ENCODE measurements at places on chromosomes 1 and 21. TPM values are rescaled to one million over a fixed set of nuclear protein-coding genes. Genes with fewer than 3 reads are reported as not detected.

DNA sequence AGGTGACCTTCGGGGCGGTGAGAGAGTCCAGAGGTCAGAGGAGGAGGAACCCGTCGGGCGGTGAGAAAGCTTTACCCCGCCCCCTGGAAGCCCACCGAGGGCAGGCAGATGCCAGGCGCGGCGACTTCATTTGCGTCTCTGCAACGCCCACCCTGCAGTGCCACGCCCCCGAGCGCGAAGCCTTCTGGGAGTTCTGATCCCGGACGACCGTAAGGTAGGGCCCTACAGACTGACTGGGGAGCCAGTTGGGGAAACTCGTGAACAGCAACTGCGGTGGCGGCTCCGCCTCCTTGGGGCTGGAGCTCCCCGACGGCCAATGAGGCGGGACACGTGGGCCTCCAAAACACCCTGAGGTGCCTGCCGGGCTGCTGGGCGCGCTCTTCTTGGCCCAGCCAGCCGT, 46.0 kb upstream of the EDARADD start:
- DNase-seq: no peak

DNA sequence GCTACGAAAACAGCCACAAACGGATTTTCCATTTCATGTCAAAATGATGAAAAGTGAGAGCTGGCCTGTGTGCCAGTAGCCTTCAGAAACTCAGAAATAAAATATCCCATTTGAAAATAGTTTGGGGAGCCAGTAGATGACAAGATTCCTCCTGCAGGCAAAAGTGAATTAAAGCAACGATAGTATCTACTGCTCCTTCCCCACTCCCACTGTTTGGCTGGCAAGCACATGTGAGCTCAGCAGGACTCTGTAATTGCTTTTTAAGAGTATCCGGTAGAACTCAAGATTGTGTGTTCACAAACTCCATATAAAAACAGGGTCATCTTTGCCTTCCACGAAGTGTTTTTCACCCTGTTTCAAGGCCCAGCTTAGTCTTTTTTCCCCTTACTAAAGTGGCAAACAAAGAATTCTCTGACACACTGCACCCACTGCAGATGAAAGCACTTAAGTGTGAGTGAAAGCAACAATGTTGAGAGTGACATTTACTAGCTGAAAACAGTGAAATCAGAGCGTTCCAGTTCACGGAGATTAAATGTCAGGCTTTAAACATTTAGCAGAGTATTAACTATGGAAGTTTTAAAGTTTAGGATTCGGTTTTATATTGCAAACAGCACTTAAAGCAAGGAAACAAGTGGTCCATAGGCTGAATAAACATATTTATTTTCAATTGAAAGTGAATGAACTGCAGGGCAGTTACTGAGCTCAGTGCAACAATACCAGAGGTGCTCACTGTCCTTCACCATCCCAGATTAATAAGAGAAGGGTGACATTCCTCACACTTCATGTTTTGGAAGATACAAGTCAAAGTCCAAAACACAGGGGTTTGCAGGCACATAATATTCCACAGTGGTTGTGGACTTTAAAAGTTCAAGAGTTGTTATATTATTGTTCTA, 70.0 kb downstream of the ALG14 start:
- no peak for DNase-seq

GRCh38 chr1:9338397-9339246, 45.9 kb downstream of the SPSB1 start:
- no peak for DNase-seq

GRCh38 chr1:202553560-202554038, 156.7 kb downstream of the SYT2 start:
- DNase-seq: no peak

The ELOVL1 gene
- 128 TPM for total RNA-seq

DNA sequence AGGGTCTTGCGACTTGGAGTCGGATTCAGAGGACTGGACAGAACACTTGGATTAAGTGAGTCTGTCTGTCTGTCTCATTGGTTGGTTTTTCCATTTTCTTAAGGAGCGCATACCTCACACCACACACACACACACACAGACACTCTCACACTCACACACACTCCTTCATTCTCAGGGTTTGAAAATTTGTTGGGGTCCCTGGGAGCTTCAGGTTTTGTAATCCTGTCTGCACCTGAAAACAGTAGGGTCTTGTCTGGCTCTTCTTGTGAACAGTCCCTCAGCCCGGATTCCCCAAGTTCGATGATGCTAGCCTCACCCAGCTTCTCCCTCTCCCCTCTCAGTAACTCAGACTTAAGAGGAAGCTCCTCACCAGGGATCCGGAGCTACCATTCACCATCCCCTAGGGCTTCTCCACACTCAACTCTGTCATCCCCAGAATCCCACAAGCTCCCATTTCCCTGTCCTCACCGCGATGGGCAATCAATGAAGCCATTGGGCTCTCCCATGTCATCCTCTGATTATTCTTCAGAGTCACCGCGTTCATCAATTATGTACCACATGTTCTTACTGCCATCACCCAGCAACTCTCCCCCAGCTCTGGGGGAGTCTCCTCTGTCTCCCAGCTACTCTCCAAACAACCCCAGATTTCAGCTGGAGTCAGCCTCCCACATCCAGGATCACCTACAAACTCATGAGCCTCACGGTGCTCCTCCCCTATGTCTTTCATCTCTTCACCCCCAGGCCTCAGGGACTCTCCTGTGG, 1530.9 kb upstream of the TPTE start:
- DNase-seq: peak; percentile 1

The SH2D1B gene
- total RNA-seq: 0.04 TPM

DNA sequence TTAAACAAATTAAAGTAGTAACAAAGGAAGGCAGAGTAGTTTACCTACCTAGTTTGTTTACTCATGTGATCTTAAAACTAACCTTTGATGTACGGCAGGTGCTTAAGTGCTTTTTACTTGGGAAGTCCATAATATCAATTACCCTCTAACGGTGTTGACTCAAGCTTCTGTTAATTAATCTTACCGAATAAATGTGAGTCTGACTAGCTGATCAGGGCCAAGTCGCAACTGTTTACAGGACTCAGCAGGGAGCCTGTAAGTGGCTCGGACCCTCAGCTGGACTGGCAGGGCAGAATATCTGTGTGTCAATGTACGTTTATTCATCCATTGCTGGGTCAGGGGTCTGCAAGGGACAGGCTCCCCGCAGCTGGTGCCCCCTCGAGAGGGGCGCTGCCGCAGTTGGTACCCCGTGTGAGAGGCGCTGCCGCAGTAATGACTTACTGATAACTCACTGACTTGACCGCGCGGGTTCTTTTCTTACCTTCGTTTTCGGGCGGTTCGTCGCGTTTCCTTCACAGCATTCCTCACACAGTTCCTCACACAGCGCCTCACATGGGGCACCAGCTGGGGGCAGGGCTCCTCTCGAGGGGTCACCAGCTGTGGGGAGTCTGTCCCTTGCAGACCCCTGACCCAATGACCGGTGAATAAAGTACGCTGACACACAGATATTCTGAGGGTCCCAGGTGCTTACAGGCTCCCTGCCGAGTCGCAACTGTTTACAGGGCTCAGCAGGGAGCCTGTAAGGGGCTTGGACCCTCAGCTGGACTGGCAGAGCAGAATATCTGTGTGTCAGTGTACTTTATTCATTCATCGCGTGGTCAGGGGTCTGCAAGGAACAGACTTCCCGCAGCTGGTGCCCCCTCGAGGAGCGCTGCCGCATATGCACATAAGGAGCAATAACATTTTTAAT, 3.0 kb downstream of the FMO1 start:
- DNase-seq: peak; percentile 57

The ADAMTS1 gene
- 25.1 TPM for total RNA-seq

DNA sequence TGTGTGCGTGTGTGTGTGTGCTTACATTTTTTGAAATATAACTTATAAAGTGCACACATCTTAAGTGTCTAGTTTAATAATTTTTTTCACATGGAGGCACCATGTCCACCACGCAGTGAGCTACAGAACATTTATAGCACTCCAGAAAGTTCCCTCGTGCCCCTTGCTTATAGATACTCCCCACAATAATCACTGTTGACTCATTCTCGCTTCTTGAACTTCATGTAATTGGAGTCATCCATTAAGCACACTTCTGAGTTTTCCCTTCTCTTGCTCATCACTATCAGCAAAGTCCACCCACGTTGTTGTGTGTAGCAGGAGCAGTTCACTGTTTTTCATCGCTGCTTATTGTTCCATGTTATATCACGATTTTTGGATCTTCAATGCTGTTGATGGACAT, 78.4 kb upstream of the DISP3 start:
- DNase-seq: no peak

The PLA2G4A gene
- 1.3 TPM for total RNA-seq

GRCh38 chr1:193338194-193338593, 151.8 kb upstream of the B3GALT2 start:
- peak; percentile 65 for DNase-seq

- DNase-seq: no peak
Observed at GRCh38 chr21:43974791-43975468, 37.2 kb upstream of the TRAPPC10 start.

GRCh38 chr21:21624674-21625073, 626.5 kb downstream of the NCAM2 start:
- DNase-seq: no peak

DNA sequence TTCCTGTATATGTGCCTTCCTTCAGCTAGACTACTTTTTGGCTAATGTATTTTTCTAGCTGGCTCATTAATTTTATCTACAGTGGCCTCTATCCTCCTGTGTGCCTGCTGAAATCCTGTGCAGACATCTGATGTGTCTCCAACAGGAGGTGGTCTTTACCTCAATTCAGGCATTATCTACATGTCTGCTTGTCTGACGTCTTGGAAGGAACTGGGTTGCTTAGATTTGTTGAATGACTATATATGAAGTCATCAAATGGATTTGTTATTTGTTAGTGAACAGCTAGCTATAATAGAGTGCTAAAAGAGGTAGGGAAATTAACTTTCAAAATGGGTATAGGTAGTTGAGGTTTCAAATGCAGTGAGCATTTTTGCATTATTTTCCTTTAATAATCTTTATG, 6.7 kb downstream of the RPL5 start:
- DNase-seq: no peak

- DNase-seq: peak; percentile 69
Observed at GRCh38 chr1:45012639-45013278, 705 bp downstream of the UROD start.

- no peak for DNase-seq
Observed at GRCh38 chr1:117708323-117709248, 102.7 kb downstream of the TENT5C start.

The HMGCL gene
- total RNA-seq: 30.8 TPM

DNA sequence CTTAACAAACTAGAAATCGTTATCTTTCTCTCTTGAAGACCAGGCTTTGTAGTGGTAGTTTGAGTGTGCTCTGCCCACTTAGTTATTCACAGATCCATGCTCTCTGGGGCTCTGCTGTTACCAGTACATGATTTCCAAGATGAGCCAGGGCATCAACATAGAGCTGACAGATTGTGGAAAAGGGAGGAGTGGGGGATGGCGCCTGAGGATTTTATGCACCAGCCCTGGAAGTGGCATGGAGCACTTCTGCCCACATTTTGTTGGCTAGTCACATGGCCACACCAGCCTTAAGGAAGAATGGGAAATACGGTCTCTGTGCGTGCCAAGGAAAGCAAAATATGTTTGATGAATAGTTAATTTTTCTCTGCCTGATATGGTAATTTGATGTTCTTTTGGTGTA, 18.2 kb downstream of the TSNAX start:
- no peak for DNase-seq

The NGF gene
- 0.86 TPM for total RNA-seq

DNA sequence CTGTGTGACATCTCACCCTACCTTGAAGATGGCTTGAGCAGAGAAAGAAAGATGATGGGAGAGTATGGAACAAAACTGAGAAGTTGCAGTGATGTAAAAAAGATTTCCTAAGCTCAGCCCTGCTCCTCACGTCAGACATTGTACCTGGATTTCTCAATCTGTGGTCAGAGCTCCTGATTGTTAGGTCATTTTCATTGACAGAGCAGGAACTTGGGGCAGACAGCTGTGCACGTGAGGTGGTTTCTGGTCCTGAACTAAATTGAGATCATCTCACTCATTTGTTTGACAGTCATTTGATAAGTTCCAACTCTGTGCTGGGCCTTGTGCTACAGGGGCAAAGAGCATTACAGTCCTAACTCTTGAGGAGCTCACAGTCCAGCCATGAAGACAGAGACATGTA, 10.2 kb downstream of the TRAF3IP3 start:
- no peak for DNase-seq

GRCh38 chr1:160818207-160818937, 22.4 kb downstream of the LY9 start:
- DNase-seq: no peak

GRCh38 chr21:27021046-27021445, 54.2 kb upstream of the ADAMTS5 start:
- DNase-seq: no peak

DNA sequence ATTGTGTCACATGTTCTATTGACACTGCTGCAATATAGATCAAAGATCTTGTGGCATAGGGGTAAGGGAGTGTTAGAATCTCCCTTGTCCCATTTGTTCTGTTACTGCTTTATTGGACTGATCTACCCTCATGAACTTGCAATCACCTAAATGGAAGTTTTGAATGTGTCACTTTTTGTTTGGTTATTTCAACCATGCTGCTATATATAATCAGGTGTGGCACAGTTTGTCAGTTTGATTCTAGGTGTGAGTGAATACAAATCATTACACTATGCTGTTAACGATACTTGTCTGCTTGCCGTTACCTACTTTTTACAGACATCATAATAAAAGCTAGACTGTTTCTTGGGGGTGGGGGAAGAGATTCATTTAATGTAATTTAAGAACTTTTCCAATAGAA, 82.6 kb downstream of the MAB21L3 start:
- DNase-seq: no peak

DNA sequence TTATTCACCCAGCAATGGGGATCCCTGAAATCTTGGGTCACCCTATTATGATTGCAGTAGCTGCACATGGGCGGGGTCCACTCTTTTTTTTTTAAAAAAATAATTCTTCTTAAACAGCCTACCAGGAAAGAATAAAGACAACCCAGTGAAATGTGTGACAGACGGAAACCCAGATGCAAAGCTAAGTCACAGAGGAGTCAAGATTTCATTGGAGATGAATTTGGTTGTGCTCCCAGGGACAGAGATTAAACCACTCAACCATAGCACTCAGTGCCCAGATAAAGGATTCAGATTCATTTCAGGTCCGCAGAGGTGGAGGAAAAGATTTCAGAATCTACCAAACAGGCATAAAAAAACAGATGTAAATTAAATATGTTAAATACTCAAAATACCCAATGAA, 583.5 kb upstream of the ZP4 start:
- DNase-seq: no peak

GRCh38 chr1:88029899-88030298, 654.2 kb upstream of the PKN2 start:
- DNase-seq: no peak

DNA sequence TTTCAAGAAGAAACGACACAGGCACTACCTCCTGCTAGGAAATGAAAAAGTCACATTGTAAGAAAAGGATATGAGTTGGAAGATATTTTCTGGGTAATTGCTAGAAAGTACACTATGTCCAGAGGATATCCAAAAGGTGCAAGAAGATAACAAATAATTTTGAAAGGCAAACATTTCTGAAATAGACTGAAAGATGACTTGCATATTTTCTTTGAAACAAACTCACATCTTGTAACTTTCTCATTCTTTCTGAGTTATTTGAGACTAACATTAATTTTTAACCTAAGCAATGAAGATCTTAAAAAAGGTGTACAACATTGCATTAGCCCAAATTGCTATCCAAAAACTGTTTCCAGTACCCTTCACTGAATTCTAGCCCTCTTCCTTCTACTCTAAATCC, 79.6 kb upstream of the KCTD3 start:
- DNase-seq: no peak

Measured in PC-3 (cell line).